Stomach (tissue), 19 donors: ENCODE measurements at places on chromosomes 4 and X. TPM values are rescaled to one million over a fixed set of nuclear protein-coding genes. Genes with fewer than 3 reads are reported as not detected.

GRCh38 chrX:82127228-82128123 is 925.6 kb downstream of the SH3BGRL start:
- DNase-seq, result no peak
- H3K4me1 ChIP-seq, result no peaks in the 10 kb centered on the region
- no peaks in the 10 kb centered on the region for H3K27me3 ChIP-seq
- no peak overlapping the region for H3K27ac ChIP-seq
- no peaks in the 10 kb centered on the region for H3K36me3 ChIP-seq

GRCh38 chr4:100842856-100843255 is 325.0 kb upstream of the EMCN start:
- H3K27me3 ChIP-seq, result no peaks in the 10 kb centered on the region
- H3K4me3 ChIP-seq, result no peak overlapping the region
- no peak for DNase-seq
- no peaks in the 10 kb centered on the region for H3K4me1 ChIP-seq
- no peaks in the 10 kb centered on the region for H3K36me3 ChIP-seq

DNA sequence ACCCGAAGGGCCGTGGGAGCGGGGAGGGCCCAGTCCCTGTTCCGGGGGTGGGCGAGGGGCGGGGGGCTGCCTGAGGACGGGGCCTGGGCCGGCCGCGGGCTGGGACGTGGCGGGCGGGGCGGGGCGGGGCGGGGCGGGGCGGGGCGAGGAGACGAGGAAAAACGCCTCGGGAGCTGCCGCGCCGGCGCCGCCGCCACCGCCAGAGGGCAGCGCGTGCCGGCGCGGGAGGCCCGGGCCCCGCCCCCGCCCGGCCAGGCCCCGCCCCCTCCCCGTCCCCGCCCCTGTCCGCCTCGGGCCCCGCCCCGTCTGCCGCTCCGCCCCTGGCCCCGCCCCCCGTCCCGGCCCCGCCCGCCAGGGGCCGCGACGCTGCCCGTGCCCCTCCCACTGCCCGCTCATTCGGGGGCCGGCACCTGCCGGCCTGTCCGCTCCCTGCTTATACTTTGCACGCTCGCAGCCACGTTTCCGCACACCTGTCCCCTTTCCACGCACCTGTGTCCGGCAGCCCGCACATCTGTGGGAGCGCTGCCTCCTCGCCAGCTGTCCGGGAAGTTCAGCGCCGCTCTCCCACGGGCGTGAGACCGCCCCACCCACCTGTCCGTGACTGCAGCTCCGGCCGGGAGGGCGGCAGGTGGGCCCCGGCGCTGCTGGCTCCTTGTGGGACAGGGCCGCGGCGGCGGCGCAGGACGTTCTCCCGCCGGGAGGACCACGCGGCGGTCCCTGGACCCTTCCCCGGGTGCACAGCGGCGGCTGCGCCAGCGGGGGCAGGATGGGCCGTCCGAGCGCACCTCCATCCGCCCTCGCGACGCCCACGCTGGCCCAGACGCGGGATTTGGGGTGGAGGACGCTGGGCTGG is 1.7 kb upstream of the FGFRL1 start:
- peak overlapping the region; percentile 87 for H3K27ac ChIP-seq
- H3K4me3 ChIP-seq, result peak overlapping the region; percentile 67
- H3K36me3 ChIP-seq, result no peaks in the 10 kb centered on the region
- DNase-seq, result peak; percentile 79
- peaks cover 45% of the 10 kb centered on the region for H3K4me1 ChIP-seq

DNA sequence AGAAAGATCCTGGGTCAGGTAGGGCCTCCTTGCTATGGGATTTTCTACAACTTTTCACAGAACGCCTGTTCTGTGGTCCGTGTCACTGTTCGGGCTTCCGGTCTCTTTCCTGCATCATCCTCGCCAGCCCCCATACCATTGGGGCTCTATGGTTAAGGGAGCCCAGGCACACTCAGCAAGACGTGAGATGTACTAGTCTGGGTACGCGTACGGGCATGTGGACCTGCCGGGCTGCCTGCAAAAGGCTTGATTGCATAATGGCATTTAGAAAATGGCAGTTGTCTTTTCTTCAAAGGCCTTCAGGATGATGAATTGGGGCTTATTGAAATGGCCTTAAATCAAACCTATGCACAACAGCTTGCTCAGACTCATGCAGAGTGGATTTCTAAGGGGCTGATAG is 86.7 kb downstream of the CNGA2 start:
- H3K36me3 ChIP-seq, result no peaks in the 10 kb centered on the region
- no peak for DNase-seq
- H3K27me3 ChIP-seq, result no peaks in the 10 kb centered on the region
- H3K4me1 ChIP-seq, result no peaks in the 10 kb centered on the region
- no peak overlapping the region for H3K4me3 ChIP-seq

DNA sequence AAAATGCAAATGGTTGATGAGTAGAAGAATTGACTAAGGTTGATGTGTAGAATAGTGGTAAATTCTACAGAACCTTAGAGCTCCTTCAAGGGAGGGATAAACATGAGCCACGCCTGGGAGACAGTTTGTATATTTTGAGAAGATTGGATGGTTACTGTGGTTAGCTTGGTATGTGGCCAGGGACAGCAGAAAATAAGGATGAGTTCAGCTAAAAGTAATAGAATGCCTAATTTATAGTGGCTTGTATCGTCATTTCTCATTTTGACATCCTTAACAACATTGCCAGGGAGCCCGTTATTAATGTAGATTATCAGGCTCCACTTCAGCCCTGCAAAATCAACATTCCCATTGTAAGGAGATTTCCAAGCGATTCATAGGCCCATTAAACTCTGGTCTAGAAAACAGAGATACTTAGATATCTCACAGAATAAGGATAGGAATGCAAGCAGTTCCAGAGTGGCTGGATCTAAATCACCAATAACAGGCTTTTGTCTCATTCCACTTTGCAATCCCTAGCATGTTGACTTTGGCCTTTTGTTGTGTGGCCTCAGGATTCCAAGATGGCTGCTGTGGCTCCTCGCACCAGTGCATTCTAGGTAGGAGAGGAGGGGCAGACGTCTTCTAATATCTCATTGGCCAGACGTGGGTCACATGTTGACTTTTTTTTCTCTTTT is 6.4 kb upstream of the PTTG2 start:
- H3K36me3 ChIP-seq, result no peaks in the 10 kb centered on the region
- H3K27me3 ChIP-seq, result no peaks in the 10 kb centered on the region

- H3K27ac ChIP-seq, result no peak overlapping the region
- no peaks in the 10 kb centered on the region for H3K36me3 ChIP-seq
- DNase-seq, result no peak
- no peaks in the 10 kb centered on the region for H3K27me3 ChIP-seq
These were observed 381.3 kb upstream of the INTU start for GRCh38 chr4:127251423-127251822.

- H3K27me3 ChIP-seq, result no peaks in the 10 kb centered on the region
- H3K4me1 ChIP-seq, result no peaks in the 10 kb centered on the region
- no peak for DNase-seq
- no peaks in the 10 kb centered on the region for H3K36me3 ChIP-seq
These were observed 323.2 kb downstream of the IL1RAPL1 start for GRCh38 chrX:28910487-28910886.

DNA sequence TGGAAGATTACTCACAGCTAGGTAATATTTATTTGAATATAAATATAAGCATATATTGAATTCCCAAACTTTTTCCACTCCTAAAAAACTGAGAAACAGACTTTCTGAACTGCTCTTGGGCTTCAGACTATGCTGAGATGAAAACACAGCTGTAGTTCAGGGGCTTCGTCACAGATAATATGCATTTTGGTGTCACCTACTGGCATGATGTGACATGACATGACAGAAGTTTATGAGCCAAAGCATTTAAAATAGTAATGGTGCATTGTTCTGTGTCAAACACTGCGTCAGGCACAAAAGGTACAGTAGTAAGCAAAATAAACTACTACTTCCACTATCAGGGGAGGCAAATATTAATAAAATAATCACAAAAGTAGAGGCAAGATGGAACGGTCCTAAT is 171.3 kb downstream of the BTC start:
- H3K27ac ChIP-seq, result no peak overlapping the region
- H3K36me3 ChIP-seq, result no peaks in the 10 kb centered on the region
- no peak for DNase-seq
- no peaks in the 10 kb centered on the region for H3K27me3 ChIP-seq
- peaks cover 13% of the 10 kb centered on the region for H3K4me1 ChIP-seq
- H3K4me3 ChIP-seq, result no peak overlapping the region

DNA sequence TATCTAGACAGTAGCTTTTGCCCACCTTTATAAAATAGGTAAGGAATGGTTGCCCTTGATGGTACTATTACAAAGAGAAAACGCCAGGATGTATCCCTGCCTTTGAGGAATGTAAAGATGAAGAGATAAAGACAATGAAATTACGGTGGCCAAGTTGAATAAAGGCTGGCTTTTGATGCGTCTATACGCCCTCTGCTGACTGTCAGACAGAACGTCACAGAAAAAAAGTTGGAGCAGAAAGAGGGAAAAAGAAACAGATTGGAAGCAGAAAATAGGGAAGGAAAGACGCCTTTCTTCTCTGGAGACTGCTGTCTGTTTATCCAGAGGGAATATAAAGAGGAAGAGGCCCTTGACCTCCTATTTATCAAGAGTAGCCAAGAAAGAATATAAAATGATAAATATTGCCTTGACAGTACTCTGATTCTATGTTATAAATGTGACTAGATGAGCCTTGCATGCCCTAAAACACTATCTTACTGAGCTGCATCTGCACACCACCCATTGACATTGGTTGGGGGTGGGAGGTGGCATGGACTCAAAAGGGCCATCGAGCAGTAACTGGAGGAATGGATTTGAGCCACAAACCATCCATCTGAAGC is 30.6 kb downstream of the PCDH19 start:
- DNase-seq, result no peak
- H3K4me1 ChIP-seq, result no peaks in the 10 kb centered on the region
- no peak overlapping the region for H3K27ac ChIP-seq

- H3K4me1 ChIP-seq, result no peaks in the 10 kb centered on the region
- no peaks in the 10 kb centered on the region for H3K27me3 ChIP-seq
- no peaks in the 10 kb centered on the region for H3K36me3 ChIP-seq
These were observed 839.1 kb downstream of the SH3BGRL start for GRCh38 chrX:82041034-82041433.

GRCh38 chr4:40516651-40517050 is 113.0 kb downstream of the RBM47 start:
- no peaks in the 10 kb centered on the region for H3K27me3 ChIP-seq
- peak; percentile 52 for DNase-seq
- peak overlapping the region; percentile 93 for H3K27ac ChIP-seq
- no peaks in the 10 kb centered on the region for H3K36me3 ChIP-seq
- H3K4me3 ChIP-seq, result no peak overlapping the region

DNA sequence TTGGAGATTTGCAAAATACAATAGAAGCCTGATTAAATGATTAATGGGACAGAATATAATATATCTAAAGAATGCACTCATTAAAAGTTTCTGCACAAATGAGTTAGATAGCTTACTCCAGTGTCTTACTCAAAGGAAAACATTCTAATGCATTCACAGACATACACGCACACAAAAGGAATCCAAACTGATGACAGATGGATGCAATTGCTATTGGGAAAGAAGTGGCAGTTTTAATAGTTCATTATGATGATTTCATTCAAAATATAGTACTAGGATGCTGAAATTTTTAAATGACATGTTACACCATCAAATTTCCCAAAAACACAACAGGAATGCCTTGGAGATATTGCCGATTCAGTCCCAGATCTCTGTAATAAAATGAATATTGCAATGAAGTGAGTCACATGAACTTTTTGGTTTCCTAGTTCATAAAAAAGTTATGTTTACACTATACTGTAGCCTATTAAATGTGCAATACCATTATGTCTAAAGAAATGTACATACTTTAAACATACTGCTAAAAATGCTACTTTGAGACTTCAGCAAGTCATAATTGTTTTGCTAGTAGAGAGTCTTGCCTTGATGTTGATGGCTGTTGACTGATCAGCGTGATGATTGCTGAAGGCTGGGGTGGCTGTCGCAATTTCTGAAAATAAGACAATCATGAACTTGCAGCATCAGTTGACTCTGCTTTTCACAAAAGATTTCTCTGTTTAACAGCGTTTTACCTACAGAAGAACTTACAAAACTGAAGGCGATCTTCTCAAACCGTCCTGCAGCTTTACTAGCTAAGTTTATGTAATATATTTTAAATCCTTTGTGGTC is 45.6 kb downstream of the BBS12 start:
- no peaks in the 10 kb centered on the region for H3K36me3 ChIP-seq
- no peak for DNase-seq
- H3K4me3 ChIP-seq, result no peak overlapping the region
- peaks cover 12% of the 10 kb centered on the region for H3K4me1 ChIP-seq
- no peaks in the 10 kb centered on the region for H3K27me3 ChIP-seq

- peaks cover 10% of the 10 kb centered on the region for H3K4me1 ChIP-seq
- H3K4me3 ChIP-seq, result no peak overlapping the region
- H3K27me3 ChIP-seq, result no peaks in the 10 kb centered on the region
- DNase-seq, result no peak
- no peak overlapping the region for H3K27ac ChIP-seq
- H3K36me3 ChIP-seq, result peaks cover 25% of the 10 kb centered on the region
These were observed 100.3 kb downstream of the CDS1 start for GRCh38 chr4:84683064-84683850.

- no peak overlapping the region for H3K27ac ChIP-seq
- DNase-seq, result no peak
- H3K4me1 ChIP-seq, result peaks cover 8% of the 10 kb centered on the region
- H3K4me3 ChIP-seq, result no peak overlapping the region
- no peaks in the 10 kb centered on the region for H3K27me3 ChIP-seq
These were observed 115.0 kb upstream of the TBL1X start for GRCh38 chrX:9349572-9350494.

GRCh38 chr4:89863533-89863932 is 26.6 kb upstream of the SNCA start:
- H3K4me3 ChIP-seq, result no peak overlapping the region
- H3K27ac ChIP-seq, result no peak overlapping the region
- H3K36me3 ChIP-seq, result no peaks in the 10 kb centered on the region
- no peaks in the 10 kb centered on the region for H3K4me1 ChIP-seq

The GLOD5 gene
- polyA plus RNA-seq, result 1.7 TPM

The NOX1 gene
- polyA plus RNA-seq, result not detected

The C4orf17 gene
- not detected for polyA plus RNA-seq

The TCEAL6 gene
- not detected for polyA plus RNA-seq

The ADH1A gene
- not detected for polyA plus RNA-seq

The SLC49A3 gene
- 15.2 TPM for polyA plus RNA-seq

The KIAA1210 gene
- polyA plus RNA-seq, result not detected

The SPOCK3 gene
- polyA plus RNA-seq, result 0.33 TPM
